ENCODE measurements at places on chromosomes 1 and 21.

- no peak for DNase-seq
Observed at GRCh38 chr1:155703216-155703615, 14.3 kb downstream of the DAP3 start.

- DNase-seq: no peak
Observed at GRCh38 chr1:198656500-198656932, 17.7 kb downstream of the PTPRC start.

DNA sequence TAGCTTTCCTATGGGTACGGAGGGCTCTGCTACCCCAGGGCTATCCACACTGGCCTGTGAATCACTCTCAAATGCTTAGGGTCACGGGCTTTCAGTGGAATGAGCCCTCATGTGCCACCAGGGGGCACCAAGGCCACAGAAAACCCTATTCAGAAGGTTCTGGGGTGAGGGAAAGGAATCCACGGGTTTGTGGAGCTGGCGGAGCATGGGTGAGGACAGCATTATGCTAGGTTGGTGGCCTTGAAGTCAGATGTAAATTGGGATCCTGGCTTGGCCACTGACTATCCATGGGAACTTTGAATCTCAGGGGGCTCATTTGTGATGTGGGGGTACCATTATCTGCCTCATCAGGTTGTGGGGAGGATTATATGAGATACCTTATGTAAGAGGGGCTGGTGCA is 5.1 kb upstream of the LAMTOR5 start:
- DNase-seq: peak; percentile 31

DNA sequence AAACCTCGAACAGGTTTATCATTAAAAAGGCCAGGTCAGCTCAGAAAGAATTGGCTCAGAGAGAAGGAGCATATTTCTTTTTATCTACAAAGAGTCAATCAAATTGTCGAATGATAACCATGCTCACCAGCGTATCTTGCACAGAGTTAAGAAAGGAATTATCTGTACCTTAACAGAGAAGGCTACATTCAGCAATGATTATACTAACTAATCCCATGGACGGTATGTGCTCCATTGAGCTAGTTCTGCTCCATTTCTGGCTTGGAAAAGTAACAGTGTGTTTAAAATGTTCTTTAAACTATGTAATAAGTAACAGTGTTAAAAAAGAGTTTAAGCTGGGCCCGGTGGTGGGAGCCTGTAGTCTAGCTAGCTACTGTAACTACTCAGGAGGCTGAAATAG is 4.2 kb downstream of the UBR4 start:
- DNase-seq: no peak

GRCh38 chr1:23923592-23924499 is 10.7 kb upstream of the CNR2 start:
- no peak for DNase-seq

- DNase-seq: no peak
Observed at GRCh38 chr1:241638099-241638682, 2.0 kb downstream of the CHML start.

- no peak for DNase-seq
Observed at GRCh38 chr21:35222021-35222420, 172.9 kb upstream of the RUNX1 start.

DNA sequence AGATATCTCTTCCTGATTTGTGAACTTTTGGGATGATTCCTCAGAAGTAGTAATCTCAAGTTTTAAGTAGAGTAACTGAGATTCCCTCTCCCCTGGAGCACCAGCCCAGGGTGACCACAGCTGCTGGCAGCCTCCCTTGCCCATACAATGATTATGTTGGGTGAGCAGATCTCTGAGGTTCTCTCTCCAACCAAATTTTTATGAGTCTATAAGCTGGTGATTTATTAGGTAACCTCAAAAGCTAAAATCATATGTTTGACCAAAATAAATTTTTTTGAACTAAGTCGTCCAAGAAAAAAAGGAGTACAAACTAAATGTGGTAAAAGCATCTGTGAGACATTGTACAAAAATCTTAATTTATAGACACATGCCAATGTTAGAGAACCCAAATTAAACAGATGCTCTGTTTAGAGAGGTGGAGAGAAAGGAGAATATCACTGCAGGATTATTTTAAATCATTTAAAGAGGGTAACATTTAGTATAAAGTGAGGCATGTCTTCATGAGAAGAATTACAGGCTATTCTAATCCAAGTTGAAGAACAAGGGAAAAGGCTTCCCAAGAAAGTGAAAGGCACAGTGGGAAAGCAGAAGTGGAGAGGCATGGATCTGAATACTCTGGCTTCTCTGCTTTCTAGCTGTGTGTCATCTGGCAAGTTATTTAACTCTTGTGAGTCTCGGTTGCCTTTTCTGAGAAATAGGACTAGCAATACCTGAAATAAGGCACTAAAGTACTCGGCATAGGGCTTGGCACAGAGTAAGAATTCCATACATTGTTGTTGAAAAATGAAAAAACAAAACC is 2.5 kb downstream of the AKNAD1 start:
- DNase-seq: no peak

DNA sequence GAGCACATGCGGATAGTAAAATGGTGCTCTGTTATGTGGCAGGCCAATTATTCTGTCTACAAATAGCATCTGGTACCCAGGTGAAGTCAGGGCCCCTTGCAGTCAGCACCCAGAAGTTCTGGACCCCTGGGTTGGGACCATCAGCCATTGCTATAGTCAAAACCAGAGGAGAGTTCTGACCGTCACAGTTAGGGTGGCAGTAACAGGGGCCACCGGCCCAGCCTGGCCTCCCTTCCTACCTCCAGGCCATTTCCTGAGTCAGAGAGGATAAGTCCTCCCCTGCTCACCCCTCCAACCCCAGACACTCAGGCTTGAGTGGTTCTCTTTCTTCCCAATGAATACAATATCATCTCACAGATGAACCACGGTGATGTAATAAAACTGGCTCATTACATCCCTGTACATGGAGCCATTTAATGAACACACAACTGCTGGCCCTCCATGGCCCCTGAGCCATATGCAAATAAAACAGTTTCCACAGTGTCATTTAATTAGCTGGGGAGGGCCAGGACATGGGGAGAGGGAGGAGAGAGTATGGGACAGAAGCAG is 673.6 kb downstream of the MATN1 start:
- DNase-seq: no peak

DNA sequence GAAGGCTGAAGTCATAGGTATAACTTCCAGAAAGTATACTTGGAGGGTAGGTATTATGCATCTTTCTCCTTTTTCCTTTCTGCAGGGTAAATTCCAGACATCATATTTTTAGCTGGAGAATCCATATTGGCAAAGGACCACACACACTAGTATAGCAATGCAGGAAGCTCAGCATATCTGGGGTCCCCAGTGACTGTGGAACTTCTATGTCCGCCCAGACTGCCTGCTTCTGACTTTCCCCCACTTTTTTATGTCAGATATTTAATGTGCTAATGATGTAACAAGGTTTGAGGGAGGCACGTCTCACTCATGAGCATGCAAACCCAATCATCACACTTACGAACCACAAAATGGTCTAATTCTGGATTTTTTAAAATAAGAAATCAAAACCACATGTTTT is 90.4 kb downstream of the BACH1 start:
- DNase-seq: no peak

GRCh38 chr1:154765970-154766369 is 104.1 kb downstream of the KCNN3 start:
- DNase-seq: no peak
